ENCODE measurements at places on chromosomes 1 and 21.

GRCh38 chr1:226616636-226617035, 68.1 kb downstream of the STUM start:
- DNase-seq, result no peak

GRCh38 chr1:53311702-53312305, 16.1 kb downstream of the LRP8 start:
- DNase-seq, result no peak

DNA sequence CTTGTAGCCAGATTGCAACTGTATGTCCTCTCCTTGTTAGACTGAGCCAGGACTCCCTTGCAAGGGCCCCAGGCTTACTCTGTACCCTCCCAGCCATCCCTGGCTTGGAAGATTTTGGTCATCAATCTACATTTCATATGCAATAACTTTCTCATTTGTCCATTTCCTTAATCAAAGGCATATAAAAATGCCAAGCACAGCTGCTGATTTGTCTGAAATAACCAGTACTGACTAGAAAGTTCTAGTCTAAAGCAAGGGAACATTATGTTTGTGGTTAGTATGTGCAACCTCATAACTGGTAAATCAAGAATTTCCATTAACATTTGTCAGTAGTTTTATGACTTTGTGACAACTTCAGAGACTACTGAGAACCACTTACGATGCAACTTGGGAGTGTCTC, 370.2 kb downstream of the ST6GALNAC3 start:
- DNase-seq, result no peak

DNA sequence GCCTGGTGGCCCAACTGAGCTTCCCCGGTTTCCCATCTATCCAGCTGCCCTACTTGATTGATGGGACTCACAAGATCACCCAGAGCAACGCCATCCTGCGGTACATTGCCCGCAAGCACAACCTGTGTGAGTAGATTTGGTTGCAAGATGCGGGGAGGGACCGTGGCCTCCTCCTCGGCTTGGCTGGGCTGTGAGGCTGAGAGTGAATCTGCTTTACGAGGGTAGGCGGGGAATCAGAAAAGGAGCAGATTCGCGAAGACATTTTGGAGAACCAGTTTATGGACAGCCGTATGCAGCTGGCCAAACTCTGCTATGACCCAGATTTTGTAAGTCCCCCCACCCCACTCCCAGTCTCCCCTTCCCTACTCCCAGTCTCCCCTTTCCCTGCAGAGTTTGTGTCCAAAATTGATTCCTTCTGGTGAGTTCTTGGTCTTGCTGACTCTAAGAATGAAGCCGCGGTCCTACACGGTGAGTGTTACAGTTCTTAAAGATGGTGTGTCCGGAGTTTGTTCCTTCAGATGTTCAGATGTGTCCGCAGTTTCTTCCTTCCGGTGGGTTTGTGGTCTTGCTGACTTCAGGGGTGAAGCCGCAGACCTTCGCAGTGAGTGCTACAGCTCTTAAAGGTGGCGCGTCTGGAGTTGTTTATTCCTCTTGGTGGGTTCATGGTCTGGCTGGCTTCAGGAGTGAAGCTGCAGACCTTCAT, 1.5 kb downstream of the GSTM2 start:
- DNase-seq, result no peak
